ENCODE measurements at places on chromosomes 16 and 17.

DNA sequence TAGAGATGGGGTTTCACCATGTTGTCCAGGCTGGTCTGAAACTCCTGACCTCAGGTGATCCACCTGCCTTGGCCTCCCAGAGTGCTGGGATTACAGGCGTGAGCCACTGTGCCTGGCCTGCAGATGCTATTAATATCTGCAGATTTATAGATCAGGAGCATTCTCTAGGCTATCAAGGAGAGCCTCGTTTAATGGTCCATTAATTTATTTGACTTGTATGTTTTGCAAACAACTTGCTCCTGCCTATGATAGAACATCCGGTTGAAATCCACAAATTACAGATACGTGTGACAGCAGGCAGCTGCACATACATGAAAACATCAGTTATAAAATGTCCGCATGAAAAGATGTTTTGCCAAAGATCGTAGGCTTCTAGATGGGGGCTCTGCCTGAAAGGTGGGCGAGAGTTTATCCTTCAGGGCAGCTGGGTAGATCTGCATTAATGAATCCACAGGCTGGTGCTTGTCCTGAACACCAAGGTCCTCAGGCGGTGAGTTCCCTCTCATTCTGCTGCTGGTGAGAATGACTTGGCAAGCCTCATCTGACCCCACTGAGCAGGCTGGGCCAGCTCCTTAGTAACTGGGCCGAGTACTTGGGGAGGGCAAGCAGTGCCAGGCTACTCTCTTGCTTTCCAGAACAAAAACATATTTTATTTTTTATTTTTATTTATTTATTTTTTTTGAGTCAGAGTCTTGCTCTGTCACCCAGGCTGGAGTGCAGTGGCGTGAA lies 37.1 kb upstream of the MGAT5B start:
- peaks cover 6% of the 10 kb centered on the region for H3K27me3 ChIP-seq
- DNase-seq, result no peak
- no peaks in the 10 kb centered on the region for H3K36me3 ChIP-seq
- no peaks in the 10 kb centered on the region for H3K4me1 ChIP-seq

- no peak for DNase-seq
- no peaks in the 10 kb centered on the region for H3K27me3 ChIP-seq
Measured at GRCh38 chr16:55811811-55812210, 21.1 kb downstream of the CES1 start.

DNA sequence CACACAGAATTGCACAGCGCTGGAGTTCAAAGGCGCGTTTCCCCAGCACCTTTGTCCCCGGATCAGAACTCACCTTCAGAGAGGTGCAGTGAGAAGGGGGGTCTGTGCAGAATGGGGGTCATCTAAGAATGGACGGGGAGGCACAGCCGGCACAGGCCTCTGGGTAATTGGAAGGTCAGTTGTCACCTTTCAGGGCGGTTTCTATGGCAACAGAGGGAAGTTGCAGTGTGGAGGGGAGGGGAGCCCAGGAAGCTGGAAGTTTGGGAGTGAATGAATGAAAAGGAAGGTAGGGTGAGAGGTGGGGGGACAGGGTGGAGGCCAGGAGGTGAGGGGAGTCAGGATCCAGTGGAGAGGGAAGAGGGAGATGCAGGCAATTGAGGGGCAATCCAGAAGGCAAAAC lies 12.4 kb upstream of the KCNG4 start:
- H3K27me3 ChIP-seq, result no peaks in the 10 kb centered on the region
- DNase-seq, result no peak

DNA sequence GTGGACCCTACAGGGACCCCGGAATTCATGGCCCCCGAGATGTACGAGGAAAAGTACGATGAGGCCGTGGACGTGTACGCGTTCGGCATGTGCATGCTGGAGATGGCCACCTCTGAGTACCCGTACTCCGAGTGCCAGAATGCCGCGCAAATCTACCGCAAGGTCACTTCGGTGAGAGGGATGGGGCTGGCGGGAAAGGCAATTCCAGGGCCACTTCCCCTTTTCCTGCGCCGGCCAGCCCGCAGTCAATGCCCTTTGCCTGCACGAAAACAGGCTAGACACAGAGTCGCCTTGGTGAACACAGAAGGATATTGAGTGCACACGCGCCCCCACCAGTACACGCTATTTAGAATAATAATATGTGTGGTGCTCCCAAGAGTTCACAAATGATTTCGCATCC lies 4.0 kb downstream of the WNK4 start:
- H3K27ac ChIP-seq, result no peak overlapping the region

DNA sequence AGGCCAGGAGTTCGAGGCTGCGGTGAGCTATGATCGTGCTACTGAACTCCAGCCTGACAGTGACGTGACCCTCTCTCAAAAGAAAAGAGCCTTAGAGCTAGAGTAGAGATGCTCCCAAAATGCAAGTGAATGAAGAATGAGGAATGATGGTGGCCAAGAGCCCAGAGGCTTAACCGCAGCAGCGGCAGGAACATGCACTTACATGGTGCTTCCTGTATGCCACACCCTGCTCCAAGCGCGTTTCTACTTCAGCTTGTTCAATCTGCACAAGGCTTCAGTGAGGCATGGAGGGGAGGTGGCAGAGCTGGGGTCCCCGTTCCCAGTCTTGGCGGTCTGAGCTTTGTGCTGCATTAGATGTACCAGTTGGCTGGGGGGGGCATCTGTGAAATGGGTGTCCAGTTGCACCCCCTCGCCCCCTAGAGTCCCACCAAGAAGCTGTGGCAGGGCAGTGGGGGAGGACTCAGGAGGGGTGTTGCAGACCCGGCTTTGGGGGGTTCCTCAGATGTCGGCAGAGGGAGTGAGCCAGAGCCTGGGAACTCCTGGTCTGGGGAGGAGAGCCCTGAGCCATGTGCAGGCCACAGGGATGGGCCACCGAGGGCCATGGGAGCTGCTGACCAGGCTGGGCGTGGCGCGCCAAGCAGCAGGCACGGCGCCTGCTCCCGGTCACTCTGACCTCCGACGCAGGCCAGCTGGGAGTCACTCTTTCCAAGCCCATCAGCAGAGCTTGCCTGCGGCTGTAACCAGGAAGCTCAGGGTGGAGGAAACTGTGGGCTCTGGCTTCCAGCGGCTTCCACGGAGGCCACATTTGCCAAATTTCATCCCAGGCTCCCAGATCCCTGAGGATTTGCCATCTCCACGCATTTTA lies 260.1 kb downstream of the PARN start:
- peak overlapping the region; percentile 30 for H3K27ac ChIP-seq
- no peaks in the 10 kb centered on the region for H3K36me3 ChIP-seq
- DNase-seq, result peak; percentile 66
- H3K27me3 ChIP-seq, result no peaks in the 10 kb centered on the region

GRCh38 chr16:19967561-19967960 lies 82.9 kb upstream of the GPRC5B start:
- H3K36me3 ChIP-seq, result no peaks in the 10 kb centered on the region
- no peak overlapping the region for H3K27ac ChIP-seq
- H3K4me1 ChIP-seq, result no peaks in the 10 kb centered on the region

GRCh38 chr16:68538880-68539701 lies at the start of gene ZFP90:
Gene ZFP90, plus strand, starts transcription at chr16:68539291. Its CDS starts 502 bp downstream, at chr16:68539793.
- H3K36me3 ChIP-seq, result peaks cover 3% of the 10 kb centered on the region
- no peak for DNase-seq
- peak within 1 kb of the TSS; percentile 56 for H3K27ac ChIP-seq
- peak within 1 kb of the TSS; percentile 77 for H3K4me3 ChIP-seq
- peaks cover 4% of the 10 kb centered on the region for H3K4me1 ChIP-seq
- no peaks in the 10 kb centered on the region for H3K27me3 ChIP-seq

DNA sequence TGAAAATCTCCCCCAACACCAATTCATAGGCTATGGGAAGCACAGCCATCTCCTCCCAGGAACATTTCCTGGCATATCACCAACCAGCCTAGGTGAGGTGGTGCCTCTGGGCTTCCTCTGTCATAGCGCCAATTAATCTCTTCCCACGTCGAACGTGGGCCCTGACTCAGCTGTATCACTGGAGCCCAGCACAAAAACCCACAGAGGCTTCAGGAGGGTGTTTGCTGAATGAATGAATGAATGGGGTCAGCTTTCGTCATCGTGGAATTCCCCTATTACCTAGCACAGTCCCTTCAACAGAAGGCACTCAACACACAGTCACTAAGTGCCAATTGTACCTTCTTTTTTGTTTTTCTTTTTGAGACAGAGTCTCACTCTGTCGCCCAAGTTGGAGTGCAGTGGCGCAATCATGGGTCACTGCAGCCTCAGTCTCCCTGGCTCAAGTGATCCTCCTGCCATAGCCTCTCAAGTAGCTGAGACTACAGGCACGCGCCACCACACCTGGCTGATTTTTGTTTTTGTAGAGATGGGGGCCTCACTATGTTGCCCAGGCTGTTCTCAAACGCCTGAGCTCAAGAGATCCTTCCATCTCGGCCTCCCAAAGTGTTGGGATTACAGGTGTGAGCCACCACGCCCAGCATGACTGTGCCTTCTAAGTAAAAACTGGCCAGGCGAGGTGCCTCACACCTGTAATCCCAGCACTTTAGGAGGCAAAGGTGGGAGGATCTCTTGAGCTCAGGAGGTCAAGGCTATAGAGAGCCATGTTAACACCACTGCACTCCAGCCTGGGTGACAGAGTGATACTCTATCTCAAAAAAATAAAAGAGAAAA lies 4.1 kb downstream of the ZNF688 start:
- no peak for DNase-seq
- peak overlapping the region; percentile 91 for H3K27ac ChIP-seq
- no peak overlapping the region for H3K4me3 ChIP-seq
- no peaks in the 10 kb centered on the region for H3K36me3 ChIP-seq
- H3K4me1 ChIP-seq, result peaks cover 24% of the 10 kb centered on the region
- no peaks in the 10 kb centered on the region for H3K27me3 ChIP-seq

GRCh38 chr17:9009737-9010136 lies 11.6 kb upstream of the NTN1 start:
- H3K4me3 ChIP-seq, result no peak overlapping the region
- DNase-seq, result no peak
- no peak overlapping the region for H3K27ac ChIP-seq
- H3K27me3 ChIP-seq, result peaks cover 16% of the 10 kb centered on the region

Measured in keratinocyte (primary cell).